Pulmonary artery endothelial cell (primary cell): ENCODE measurements at places on chromosomes 12 and 14. TPM values are rescaled to one million over a fixed set of nuclear protein-coding genes. Genes with fewer than 3 reads are reported as not detected.
A peak's percentile ranks its signal among the peaks of the same experiment; 100 is the strongest.

DNA sequence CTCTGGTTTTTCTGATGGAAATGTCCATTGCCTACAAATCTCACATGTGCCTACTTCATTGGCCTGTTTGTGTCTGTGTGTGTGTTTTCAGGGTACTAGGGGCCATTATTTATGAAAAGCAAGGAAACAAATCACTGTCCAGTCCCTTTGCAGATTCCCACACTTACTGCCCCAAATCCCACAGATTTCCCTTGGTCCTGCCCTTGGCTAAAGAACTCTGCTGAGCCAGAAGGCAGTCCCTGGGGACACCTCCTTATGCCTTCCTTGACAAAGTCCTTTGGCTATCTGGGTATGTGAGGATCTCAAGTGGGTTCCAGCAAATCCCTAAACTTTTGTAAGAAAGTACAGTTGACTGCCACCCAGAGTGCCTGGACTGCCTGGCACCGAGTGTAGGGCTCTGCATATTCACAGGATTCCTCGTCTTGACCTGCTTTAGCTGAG lies 388.1 kb downstream of the BCAT1 start:
- no peak for DNase-seq

The RTRAF gene
- total RNA-seq, result 240 and 310 TPM in 2 replicates

- DNase-seq, result no peak
These were observed 173.8 kb downstream of the C12orf75 start for GRCh38 chr12:105504286-105504685.

The E2F7 gene
- 10.2 and 12.7 TPM in 2 replicates for total RNA-seq

The APPL2 gene
- total RNA-seq, result 9.6 and 14.6 TPM in 2 replicates

DNA sequence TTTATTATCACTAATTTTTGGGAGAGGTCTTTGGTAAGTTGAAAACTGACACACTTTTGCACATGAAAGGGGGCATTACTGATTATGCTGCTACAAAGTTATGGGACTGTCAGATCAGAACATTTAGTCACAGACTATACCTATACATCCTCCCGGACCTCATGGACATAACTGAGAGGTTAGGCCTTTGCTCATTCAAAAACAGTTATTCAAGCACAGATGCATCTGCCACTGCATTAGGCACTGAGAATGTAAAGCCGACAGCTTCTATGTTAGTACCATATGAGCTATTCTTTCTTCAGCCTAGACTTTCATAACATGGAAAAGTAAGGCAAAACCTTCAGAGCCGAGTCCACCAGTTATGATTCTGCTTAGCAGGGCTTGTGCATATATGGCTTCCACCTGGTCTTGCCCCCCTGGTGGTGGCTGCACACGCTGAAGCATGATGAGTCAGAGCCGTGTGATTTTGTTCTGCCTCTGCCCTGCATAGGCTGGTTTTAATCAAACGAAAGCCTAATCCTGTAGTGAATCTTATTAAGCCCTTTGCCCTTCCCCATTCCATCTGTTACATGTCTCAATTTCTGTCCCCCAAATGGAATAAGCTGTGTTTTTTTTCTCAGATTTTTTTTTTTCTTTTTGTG lies 21.8 kb upstream of the RNU6-8 start:
- no peak for DNase-seq

- DNase-seq, result no peak
These were observed 174.0 kb downstream of the EGLN3 start for GRCh38 chr14:33776871-33777270.

DNA sequence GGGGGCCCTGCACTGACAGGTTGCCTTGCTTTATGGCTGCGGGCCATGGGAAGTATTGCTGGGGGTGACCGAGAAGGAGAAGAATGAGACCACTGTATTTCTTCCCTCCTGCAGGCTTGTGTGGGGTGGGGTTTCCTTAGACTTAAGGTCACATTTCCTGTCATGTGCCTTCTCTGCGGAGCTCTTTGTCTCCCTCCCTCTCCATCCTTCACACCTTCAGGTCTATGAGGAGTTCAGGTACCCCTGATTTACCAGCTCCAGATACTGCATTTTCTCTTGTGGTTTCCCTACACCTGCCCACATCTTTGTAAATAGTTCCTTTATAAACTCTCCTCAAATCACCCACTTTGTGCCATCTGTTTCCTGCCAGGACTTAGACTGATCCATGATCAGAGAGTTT lies 3.6 kb downstream of the FNTB start:
- no peak for DNase-seq

The SLC38A1 gene
- total RNA-seq, result 66.2 and 86.2 TPM in 2 replicates

GRCh38 chr14:69298131-69299071 lies 38.4 kb downstream of the GALNT16 start:
- no peak for DNase-seq

The TOMM20L gene
- total RNA-seq, result not detected in 2 replicates

DNA sequence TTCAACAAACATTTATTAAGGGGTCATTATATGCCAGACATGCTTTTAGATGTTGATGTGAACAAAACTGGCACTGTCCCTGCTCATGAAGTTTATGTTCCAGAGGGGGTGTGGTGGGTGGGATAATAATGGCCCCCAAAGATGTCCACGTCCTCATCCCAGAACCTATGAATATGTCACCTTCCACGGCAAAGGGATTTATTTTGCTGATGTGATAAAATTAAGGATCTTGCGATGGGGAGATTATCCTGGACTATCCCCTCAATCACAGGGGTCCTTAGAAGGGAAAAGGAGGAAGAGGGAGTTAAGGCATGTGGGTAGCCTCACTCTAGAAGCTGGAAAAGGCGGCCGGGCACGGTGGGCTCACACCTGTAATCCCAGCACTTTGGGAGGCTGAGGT lies 1.7 kb upstream of the SLC48A1 start:
- DNase-seq, result no peak

- no peak for DNase-seq
These were observed 268.1 kb downstream of the EGLN3 start for GRCh38 chr14:33682760-33683159.

- no peak for DNase-seq
These were observed 433.8 kb downstream of the FUT8 start for GRCh38 chr14:65846196-65846868.

- no peak for DNase-seq
These were observed 1.3 kb downstream of the MRPS35 start for GRCh38 chr12:27711967-27712366.

GRCh38 chr12:116321913-116322312 lies 44.4 kb upstream of the MED13L start:
- no peak for DNase-seq

DNA sequence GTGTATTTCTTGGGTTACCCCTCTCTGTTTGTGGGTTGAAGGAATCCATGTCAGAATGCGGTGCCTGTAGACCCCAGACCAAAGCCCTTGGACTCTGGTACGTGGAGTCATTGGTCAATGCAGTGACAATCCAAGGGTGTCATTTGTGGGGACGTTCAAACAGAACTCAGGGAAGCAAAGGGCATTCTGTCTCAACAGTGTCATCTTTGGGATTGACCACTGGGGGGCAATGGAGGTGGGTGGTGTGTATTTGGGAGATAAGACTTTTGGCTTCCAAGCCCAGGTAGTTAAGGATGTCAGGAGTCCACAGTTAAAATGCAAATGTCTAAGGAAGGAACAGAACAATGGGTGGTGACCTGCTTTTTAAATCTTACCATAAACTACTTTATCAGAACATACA lies 54.6 kb upstream of the CCDC175 start:
- DNase-seq, result no peak

DNA sequence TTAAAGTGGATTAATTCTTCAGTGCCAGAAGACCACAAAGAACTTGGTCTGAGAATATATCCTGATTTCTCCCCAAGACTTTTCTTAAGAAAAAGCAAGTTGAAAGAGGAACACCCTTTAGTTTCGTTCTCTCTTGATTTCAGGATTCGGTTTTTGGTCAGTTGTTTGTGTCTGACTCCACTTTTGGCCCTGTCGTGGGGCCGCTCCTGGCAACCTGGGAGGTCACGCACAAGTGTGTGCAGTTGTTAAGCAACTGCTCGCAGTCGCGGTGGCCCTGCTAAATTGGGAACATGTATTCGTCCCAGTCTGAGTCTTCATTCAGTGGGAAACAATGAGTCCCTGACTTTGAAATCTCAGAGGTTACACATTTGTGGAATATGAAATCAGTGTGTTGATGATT lies 68.7 kb downstream of the RGS6 start:
- DNase-seq, result no peak

DNA sequence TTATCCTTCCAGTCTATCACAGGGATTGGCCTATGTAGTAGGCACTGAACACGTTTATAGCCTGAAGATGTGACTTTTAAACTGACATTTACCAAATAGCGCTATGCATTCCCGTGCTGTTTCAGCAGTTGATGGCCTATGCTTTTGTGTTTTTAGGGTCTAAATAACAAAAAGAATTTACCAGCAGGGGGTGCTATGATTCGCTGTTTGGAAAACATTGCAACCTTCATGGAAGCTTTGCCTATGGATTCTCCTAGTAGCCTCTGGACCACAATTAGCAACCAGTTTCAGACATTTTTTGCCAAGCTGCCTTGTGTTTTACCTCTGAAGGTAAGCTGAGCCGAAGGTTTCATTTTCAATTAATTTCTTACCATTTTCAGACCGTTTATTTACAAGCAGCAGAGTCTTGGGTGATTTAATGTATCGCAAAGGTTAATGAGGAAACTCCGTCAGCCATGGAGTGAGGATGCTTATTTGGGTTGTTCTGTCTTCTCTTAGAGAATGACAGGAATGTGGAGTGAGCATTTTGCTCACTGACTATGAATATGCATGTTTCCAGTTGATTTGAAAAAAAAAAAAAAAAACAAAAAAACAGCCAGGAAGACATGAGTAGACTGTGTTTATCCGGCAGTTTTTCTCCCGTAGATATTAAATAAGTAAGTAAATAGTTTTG lies 133.1 kb downstream of the PRIMA1 start:
- peak; percentile 4 for DNase-seq

The DTX3 gene
- total RNA-seq, result 4.8 and 11.4 TPM in 2 replicates

The HRK gene
- not detected in 2 replicates for total RNA-seq

GRCh38 chr14:75366963-75367362 lies 60.9 kb upstream of the JDP2 start:
- DNase-seq, result no peak

GRCh38 chr14:36665887-36666415 lies 4.3 kb downstream of the PAX9 start:
- no peak for DNase-seq

The MFAP5 gene
- total RNA-seq, result 0.20 and 0.25 TPM in 2 replicates

The SMIM41 gene
- 0.07 and 0.21 TPM in 2 replicates for total RNA-seq

- DNase-seq, result no peak
These were observed 46.6 kb upstream of the FZD10 start for GRCh38 chr12:130115646-130116045.

GRCh38 chr14:90296641-90297040 lies 35.1 kb downstream of the NRDE2 start:
- no peak for DNase-seq

The TCL1A gene
- not detected in 2 replicates for total RNA-seq
